ENCODE measurements at places on chromosomes 2 and 18.

GRCh38 chr18:26134107-26134506 is 438 bp downstream of the PSMA8 start:
- no peak for DNase-seq

- DNase-seq = no peak
Measured at GRCh38 chr2:47179388-47179787, 24.3 kb upstream of the STPG4 start.

GRCh38 chr2:160910681-160911080 is 249.5 kb upstream of the TANK start:
- DNase-seq = peak; percentile 79

DNA sequence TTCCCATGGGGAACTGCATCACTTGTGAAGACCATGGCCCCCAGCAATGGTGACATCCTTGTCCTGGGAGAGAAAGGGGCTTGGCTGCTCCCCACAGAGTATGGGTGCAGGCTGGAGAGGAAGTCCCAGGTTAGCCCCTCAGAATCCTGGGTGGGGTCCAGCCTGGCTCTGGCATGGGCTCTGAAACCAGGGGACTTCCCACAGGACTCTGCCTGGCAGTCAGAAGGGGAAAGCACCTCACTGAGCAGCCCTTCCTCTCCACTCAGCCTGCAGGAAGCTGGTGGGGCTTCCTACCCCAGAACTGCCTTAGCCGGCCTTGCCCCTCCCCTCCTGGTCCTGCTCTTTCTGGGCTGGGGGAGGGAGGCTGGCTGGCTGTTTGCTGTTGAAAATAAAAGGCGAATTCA is 3.7 kb downstream of the NEURL3 start:
- no peak for DNase-seq

GRCh38 chr18:46596119-46596518 is 60.9 kb downstream of the LOXHD1 start:
- DNase-seq = no peak

- DNase-seq = peak; percentile 51
Measured at GRCh38 chr2:186575856-186576255, 14.0 kb upstream of the ITGAV start.

- DNase-seq = no peak
Measured at GRCh38 chr2:127048618-127048935, 58.4 kb downstream of the BIN1 start.

- no peak for DNase-seq
Measured at GRCh38 chr18:6650747-6651146, 78.8 kb upstream of the ARHGAP28 start.

DNA sequence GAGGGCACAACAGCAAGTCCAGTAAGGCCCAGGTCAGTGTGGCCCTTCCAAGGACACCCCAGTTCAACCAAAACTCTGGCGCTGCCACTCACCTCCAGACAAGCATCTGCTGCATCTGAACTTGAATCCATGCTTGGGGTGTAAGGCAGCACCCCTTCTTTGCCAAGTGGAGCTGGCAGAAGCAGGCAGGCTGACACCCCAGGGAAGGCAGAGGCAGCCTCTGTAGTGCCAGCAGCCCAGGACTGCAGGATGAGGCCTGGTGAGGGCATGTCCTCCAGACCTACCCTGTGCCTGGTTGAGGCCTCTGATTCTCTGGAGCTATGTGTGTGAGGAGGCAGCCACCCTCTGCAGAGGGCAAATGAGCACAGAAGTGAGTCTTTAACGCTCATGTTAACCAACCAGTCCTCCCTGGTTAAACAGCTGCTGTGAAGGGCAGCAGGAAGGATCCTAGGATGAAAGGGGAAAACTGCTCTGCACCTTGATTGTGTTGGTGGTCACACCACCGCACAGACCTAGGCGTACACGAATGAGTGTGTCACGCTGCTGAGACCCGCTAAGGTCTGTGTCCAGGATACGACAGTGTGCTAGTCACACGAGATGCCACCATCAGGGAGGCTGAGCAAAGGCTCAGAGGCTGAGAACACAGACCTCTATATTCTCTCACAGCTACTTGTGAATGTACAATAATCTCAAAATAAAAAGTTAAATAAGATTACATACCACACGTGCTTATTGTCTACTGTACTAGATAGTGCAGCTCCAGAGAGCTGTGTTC is 2.2 kb downstream of the PARD6G start:
- DNase-seq = no peak

GRCh38 chr2:183093857-183094657 is 15.5 kb downstream of the DUSP19 start:
- no peak for DNase-seq

DNA sequence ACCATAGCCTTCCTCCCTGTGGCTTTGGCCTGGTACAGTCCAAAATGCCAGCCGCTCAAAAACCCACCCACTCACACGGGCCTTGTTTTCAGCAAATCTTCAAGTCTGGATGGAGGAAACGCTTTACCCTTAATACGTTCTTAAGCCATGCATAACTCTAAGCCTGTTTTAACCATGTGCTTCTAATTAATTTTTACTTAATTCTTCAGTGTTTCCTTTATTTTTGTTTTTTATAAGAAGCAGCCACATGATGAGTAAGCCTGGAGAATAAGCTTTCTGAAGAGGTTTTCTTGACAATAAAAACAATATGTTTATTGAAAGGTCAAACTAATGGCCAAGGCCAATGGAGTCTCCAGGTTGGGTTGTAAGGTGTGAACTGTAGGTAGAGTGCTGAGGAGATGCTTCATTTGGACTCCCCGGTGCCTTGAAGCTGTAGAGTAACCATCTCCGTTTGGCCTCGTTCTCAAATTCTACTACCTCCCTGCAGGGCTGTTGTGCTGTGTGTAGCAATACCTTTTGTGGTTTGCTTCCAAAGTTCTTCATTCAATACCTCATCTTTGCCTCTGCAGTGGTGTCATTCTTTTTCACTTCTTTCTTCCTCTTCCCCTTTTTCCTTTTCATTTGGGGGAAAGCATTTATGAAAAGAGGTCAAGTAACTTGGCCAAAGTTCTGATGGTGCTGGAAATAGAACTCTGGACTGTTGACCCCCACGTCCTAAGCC is 113.7 kb downstream of the PRKCE start:
- no peak for DNase-seq

- peak; percentile 77 for DNase-seq
Measured at GRCh38 chr2:191582355-191582754, 95.6 kb upstream of the NABP1 start.

GRCh38 chr2:60496956-60497355 is 56.5 kb downstream of the BCL11A start:
- DNase-seq = no peak

DNA sequence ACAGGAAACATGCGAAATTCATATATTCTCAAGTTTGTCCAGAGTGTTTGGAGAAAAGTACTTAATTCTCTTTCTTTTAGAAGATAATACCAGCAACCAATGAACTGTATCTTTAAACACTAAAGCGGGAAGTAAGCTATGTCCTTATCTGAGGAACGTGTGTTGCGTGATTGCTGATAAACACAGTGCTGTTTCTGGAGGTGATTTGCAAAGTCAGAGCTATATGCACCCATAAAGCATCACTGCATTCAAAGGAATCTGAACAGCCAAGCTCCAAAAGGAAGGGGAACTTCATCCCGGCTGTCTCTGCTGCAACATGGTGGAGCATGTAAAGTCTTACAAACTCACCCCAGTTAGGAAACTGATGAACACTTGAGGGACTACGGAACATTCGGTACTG is 271.7 kb upstream of the FN1 start:
- no peak for DNase-seq

DNA sequence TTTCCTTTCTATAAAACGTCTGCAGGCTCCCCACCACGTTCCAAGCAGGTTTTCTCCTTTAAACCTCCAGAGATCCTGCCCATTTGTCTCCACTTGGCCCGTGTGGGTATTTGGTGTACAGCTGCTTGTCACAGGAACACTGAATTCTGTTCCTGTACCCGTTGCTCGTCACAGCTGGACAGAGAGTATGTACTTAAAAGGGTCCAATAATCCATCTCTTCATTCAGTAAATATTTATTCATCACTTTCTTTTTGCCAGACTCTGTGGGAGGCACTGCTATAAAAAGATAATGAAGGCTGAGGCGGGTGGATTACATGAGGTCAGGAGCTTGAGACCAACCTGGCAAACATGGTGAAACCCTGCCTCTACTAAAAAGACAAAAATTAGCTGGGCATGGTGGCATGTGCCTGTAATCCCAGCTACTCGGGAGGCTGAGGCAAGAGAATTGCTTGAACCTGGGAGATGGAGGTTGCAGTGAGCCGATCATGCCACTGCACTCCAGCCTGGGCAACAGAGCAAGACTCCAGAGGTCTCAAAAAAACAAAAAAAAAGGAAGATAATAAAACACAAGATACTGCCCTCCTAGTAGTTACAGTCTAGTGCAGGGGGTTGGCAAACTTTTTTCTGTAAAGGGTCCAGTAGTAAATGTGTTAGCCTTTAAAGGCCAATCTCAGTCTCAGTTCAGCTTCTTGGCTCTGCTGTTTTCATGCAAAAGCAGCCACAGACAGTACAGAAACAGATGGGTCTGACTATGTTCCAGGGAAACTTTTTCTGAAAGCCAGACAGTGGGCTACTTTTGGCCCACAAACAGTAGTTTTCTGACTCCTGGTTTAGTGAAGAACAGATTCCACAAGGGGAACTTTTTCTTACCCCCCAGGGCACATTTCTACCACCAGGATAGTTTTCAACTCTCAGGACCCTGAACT is 309.9 kb upstream of the RAB12 start:
- no peak for DNase-seq

- DNase-seq = no peak
Measured at GRCh38 chr2:23548143-23548769, 163.3 kb downstream of the KLHL29 start.

Measured in brain microvascular endothelial cell (primary cell).